ENCODE measurements at places on chromosomes 7 and 10.

GRCh38 chr10:79262959-79263746 lies 84.1 kb upstream of the PPIF start:
- no peak for DNase-seq

GRCh38 chr7:115997221-115997620 lies 33.3 kb downstream of the TFEC start:
- no peak for DNase-seq

GRCh38 chr10:17431871-17432311 lies 22.5 kb downstream of the ST8SIA6 start:
- no peak for DNase-seq

GRCh38 chr7:8560501-8560900 lies 127.1 kb downstream of the NXPH1 start:
- DNase-seq: no peak

GRCh38 chr10:17229016-17229716 lies 1.1 kb downstream of the VIM start:
- no peak for DNase-seq

GRCh38 chr10:116752563-116752962 lies 10.2 kb upstream of the HSPA12A start:
- no peak for DNase-seq

DNA sequence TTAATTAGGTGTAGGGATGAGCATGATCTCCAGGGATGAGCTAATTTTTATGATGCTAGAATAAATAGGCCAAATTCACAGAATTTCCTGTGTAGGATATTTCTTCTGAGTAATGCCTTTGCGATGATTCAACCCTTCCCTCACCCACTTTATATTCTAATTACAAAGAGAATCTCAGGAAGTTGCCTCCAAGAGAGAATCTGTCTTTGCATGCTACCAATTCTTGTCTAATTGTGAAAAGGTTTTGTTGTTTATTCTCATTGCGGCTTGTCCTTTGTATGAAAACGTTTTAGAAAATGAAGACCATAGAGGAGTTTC lies 6.3 kb downstream of the C7orf57 start:
- DNase-seq: no peak

DNA sequence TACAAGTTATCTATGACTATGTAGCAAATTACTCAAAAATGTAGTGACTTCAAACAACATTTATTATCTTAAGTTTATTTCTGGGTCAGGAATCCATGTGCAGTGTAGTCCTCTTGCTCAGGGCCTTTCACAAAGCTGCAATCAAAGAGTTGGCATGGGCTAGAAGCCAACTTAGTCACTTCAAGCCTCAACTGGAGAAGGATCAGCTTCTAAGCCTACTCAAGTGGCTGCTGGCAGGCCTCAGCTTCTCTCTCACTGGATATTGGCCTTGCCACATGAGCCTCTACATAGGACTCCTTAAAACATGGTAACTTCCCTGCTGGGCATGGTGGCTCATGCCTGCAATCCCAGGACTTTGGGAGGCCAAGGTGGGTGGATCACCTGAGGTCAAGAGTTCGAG lies 5.0 kb upstream of the NFE2L3 start:
- DNase-seq: no peak

DNA sequence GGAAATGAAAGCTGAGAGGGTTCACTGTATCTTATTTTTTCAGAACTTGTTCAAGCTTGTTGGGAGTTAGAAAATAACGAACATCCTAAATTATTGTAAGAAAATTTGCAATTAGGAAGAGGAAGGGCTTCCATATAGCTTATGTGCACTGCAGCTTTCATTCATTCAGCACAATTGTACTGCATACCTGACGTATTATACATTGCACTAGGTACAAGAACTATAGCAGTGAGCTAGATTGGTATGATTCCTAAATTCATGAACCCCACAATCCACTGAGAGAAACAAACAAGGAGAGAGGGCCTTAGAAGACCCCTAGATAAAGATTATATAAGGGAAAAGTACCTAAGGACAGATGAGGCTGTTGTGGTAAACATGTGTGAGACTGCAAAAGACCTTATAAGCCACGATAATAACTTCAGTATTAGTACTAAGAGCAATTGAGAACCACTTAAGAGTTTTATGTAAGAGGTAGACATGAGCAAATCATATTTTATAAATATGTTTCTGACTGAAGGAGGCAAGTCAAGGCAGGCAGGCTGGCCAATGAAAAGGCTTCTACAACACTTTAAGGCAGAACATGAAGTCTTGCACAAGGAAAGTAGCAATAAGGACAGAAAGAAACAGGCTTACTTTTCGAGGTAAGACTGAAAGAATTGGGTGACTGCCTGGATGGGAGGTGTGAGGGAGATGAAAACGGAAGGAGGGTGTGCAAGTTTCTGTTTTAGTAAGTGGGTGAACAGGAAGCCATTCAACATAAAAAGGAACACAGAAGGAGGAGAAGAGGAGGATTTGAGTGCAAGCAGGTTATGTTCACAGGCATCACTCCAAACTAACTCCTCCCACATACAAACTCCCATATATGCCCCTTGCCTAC lies 77.9 kb upstream of the LRRN3 start:
- no peak for DNase-seq

DNA sequence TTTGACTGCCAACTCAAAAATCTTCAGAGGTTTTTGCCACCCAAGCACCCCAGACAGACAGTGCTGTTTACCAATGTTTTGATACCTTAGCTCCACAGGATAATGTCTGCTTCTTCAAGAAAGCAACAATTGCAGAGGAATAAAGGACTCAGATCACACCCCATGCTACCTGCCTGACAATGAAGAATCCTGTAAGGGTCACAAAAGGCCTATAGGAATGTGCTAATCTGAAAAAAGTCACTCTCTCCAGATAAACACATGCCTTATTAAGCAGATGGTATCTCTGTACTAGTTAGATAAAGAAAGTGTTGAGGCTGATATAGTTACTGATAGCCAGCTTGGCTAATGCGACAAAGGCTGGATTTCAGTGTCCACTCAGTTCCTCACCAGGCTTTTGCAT lies 1076.7 kb upstream of the SORCS1 start:
- no peak for DNase-seq

GRCh38 chr7:69515495-69516212 lies 82.6 kb upstream of the AUTS2 start:
- DNase-seq: no peak

GRCh38 chr7:30727061-30727945 lies 24.6 kb upstream of the INMT start:
- no peak for DNase-seq

GRCh38 chr10:98460837-98461499 lies 14.2 kb upstream of the HPS1 start:
- DNase-seq: no peak

GRCh38 chr7:28840592-28840995 lies 117.5 kb downstream of the TRIL start:
- DNase-seq: no peak
